ENCODE measurements at places on chromosomes 16 and 17.

DNA sequence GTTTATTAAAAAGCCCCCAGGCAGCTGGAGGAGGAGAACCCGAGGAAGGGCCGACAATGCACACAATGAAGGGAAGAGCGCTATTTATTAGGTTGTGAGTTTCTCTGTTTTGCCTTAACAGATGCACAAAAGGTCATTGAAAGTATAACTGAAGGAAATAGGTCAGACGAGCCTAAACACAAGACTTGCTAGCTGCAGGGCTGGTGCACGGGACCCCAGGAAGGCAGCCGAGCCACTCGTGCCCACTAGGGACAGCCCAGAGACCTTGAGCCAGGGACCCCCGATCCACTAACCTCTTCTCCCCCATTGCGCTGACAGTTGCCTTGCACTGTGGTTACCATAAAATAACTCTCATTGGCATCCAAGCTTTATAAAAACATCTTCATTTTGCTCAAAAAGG lies 11.3 kb downstream of the LITAFD start:
- peak; percentile 37 for DNase-seq

GRCh38 chr17:81128774-81129173 lies 36.5 kb upstream of the PVALEF start:
- DNase-seq: no peak

DNA sequence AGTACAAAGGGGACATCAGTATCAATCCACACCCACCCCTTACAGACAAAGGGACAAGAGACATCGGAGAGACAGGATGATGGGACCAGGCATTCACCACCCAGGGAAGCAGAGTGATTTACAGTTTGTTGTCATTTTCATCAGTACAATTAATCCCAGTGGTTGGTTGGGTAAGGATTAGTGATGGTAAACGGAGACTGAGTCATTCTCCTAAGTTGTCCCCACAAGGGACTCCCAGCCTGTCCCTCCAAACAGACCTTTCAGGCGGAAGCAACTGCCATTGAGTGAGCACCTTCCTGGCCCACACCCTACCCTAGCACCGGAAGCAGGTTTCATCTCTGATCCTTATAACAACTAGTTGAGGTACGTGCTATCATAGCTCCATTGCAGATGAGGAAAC lies 11.2 kb downstream of the PPL start:
- DNase-seq: no peak

DNA sequence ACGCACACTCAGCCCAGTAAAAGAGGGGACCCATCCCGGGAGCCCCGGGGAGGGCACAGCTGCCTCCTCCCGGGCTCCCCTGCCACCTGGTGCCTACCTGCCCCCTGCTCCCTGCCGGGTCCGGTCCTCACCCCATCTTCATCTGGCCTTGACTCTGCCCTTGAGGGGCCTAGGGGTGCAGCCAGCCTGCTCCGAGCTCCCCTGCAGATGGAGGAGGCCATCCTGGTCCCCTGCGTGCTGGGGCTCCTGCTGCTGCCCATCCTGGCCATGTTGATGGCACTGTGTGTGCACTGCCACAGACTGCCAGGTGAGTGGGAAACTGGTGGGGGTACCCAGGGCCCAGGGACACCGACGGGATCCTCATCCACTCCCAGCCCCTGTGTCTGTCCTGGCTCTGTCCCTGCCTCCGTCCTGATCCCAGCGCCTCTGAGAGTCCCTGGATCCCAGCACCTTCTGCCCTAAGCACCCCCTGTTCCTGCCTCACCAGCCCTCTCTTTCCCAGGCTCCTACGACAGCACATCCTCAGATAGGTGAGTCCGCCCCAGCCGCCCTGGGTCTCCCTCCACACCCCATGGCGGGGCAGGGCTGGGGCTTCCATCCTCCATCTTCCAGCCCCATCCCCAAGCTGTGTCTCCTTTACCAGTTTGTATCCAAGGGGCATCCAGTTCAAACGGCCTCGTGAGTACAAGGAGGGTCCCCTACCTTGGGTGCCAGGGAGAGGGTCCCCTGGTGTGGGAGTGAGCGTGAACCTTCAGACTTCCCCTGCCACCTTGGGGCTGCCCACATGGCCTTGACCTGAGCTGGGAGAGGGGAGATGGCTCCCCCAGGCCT lies 574 bp downstream of the LAT start:
- no peak for DNase-seq

DNA sequence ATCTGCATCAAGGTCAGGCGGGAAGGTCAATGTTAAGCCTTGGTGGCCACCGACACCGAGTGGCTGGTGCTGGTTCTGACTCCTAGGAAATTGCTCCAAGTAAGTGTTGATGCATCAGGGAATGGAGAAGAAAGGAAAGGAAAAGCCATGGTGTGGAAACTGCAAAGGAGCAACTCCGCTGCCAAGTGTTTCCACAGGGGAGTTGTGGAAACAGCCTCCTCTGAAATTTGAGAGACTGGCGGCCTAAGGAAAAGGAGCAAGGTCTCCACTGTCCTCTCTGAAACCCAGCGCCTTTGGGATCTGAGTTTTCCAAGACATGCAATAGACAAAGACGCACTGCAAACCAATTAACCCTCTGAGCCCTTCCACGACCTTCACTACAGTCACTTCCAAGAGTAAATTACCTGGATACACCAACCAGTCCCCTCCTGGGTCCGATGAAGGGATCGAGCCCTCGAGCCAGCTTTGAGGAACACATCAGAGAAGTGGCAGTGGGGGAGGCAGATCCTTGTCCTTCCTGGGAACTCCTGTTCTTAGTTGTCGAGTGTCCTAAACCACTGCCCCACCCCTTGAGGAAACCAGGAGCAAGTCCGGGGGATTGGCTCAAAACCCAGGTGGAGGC lies 51.1 kb downstream of the SRL start:
- DNase-seq: no peak

DNA sequence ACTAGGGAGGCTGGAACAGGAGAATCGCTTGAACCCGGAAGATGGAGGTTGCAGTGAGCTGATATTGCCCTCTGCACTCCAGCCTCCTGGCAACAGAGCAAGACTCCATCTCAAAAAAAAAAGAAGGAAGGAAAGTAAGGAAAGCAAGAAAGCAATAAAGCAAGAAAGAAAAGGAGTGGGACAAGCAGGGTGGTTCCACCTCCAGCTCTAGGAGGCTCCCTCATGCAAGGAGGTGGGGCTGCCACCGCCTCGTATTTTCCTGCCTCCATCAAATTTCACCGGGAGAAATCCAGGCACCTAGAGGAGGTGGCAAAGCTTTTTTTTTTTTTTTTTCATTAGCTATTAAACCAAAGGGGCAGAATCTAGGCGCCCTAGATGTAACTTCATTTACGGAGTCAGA lies 1.0 kb downstream of the CYB561 start:
- no peak for DNase-seq
